Testis (tissue), 5 donors: ENCODE measurements at places on chromosomes 4 and X. TPM values are rescaled to one million over a fixed set of nuclear protein-coding genes. Genes with fewer than 3 reads are reported as not detected.

GRCh38 chrX:82163701-82164100 is 961.8 kb downstream of the SH3BGRL start:
- H3K4me3 ChIP-seq, result no peak overlapping the region
- no peaks in the 10 kb centered on the region for H3K27me3 ChIP-seq
- H3K36me3 ChIP-seq, result no peaks in the 10 kb centered on the region
- DNase-seq, result no peak

GRCh38 chr4:16048619-16049419 is 35.0 kb downstream of the PROM1 start:
- no peaks in the 10 kb centered on the region for H3K36me3 ChIP-seq
- H3K27me3 ChIP-seq, result no peaks in the 10 kb centered on the region
- H3K27ac ChIP-seq, result no peak overlapping the region
- no peak overlapping the region for H3K4me3 ChIP-seq

DNA sequence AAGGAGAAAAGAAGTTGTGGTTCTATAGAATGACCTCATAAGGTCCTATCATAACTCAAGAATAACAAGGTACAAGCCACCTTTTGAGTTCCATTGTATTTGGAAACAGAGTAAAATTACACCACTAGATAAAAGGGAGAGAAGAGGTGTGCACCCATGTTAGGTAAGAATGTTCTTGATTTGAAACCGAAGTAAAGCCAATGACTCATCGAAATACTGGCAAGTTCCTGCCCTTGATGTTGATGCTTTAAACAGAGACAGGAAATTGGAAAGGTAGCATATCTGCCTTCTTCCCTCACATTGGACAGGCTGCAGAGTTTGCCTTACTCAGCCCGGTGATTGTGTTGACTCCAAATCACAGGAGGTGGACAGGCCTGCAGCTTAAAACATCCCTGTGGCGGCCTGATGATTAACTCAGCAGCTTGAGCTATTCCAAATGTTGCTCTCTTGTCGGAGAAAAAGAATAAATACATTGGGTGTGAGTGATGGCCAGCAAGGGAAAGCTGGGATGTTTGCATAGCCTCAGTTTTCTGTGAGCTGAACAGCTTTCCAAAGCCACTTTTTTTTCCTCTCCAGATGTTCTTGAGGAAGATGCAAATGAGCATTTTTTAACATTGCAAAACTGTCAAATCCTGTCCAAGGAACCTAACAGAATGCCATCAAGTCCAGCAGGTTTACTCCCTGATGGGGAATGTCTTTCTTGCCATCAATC is 321.1 kb downstream of the NKX6-1 start:
- H3K27ac ChIP-seq, result no peak overlapping the region
- DNase-seq, result no peak
- H3K36me3 ChIP-seq, result no peaks in the 10 kb centered on the region
- H3K4me1 ChIP-seq, result no peaks in the 10 kb centered on the region
- no peaks in the 10 kb centered on the region for H3K27me3 ChIP-seq

TMEM255A gene
- total RNA-seq, result 0.43 TPM

FAM47C gene
- 0.74 TPM for total RNA-seq

GRCh38 chrX:7272346-7272745 is 124.4 kb upstream of the PUDP start:
- H3K27me3 ChIP-seq, result no peaks in the 10 kb centered on the region
- H3K36me3 ChIP-seq, result no peaks in the 10 kb centered on the region
- no peak for DNase-seq
- H3K4me3 ChIP-seq, result no peak overlapping the region
- H3K4me1 ChIP-seq, result no peaks in the 10 kb centered on the region
- no peak overlapping the region for H3K27ac ChIP-seq

GRCh38 chr4:91127831-91128230 is 1000.6 kb downstream of the CCSER1 start:
- H3K27ac ChIP-seq, result no peak overlapping the region
- no peak overlapping the region for H3K4me3 ChIP-seq
- no peaks in the 10 kb centered on the region for H3K27me3 ChIP-seq
- H3K36me3 ChIP-seq, result no peaks in the 10 kb centered on the region

GRCh38 chrX:131199091-131199490 is 90.0 kb downstream of the IGSF1 start:
- no peaks in the 10 kb centered on the region for H3K27me3 ChIP-seq
- H3K4me3 ChIP-seq, result no peak overlapping the region
- no peaks in the 10 kb centered on the region for H3K4me1 ChIP-seq
- DNase-seq, result no peak
- H3K36me3 ChIP-seq, result no peaks in the 10 kb centered on the region

RAB41 gene
- total RNA-seq, result 4.3 TPM

SSR4 gene
- 294 TPM for total RNA-seq

GRCh38 chr4:178068136-178068535 is 625.9 kb upstream of the AGA start:
- no peak overlapping the region for H3K27ac ChIP-seq
- H3K36me3 ChIP-seq, result no peaks in the 10 kb centered on the region
- H3K4me1 ChIP-seq, result no peaks in the 10 kb centered on the region
- H3K27me3 ChIP-seq, result no peaks in the 10 kb centered on the region

NDUFC1 gene
- 127 TPM for total RNA-seq

ADGRG2 gene
- 5.0 TPM for total RNA-seq

DNA sequence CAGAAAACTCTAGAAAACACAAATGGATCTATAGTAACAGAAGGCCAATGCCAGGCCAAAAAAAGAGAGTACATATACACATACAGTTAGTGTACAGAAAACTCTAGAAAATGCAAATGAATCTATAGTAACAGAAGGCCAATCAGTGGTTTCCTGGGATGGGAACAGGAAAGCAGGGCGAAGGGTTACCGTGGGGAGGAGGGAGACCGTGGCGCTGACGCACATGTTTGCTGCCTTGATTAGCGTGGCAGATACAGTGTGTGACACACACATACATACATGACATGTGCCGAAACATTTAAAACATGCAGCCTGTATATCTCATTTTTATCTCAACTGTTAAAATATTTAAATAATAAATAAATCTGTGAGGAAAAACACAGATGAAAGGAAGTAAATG is 14.7 kb downstream of the GAK start:
- no peaks in the 10 kb centered on the region for H3K27me3 ChIP-seq
- no peak overlapping the region for H3K27ac ChIP-seq

ADH4 gene
- not detected for total RNA-seq

TSPYL2 gene
- total RNA-seq, result 358 TPM

GRCh38 chrX:50643525-50644137 is 170.4 kb downstream of the SHROOM4 start:
- no peaks in the 10 kb centered on the region for H3K4me1 ChIP-seq
- H3K4me3 ChIP-seq, result no peak overlapping the region
- no peaks in the 10 kb centered on the region for H3K27me3 ChIP-seq

DNA sequence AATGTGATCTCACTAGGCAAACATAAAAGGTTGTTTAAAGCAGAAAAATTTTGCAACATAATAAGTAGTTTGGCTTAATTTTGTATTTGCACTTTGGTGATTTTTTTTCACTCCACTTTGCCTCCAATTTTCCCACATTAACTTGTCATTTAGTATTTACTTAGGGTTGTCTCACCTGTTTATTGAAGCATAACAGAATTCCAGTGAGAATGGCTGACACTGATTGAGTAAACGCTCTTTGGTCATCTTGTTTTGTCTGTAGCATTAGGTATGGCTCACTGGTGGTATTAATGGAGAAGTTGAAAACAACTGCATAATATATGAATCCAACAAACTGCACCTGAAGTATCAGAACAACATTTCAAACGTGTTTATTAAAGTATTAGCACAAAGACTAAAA is 799.5 kb upstream of the ADGRL3 start:
- no peak overlapping the region for H3K27ac ChIP-seq
- H3K4me3 ChIP-seq, result no peak overlapping the region
- no peaks in the 10 kb centered on the region for H3K4me1 ChIP-seq
- H3K27me3 ChIP-seq, result no peaks in the 10 kb centered on the region
- no peaks in the 10 kb centered on the region for H3K36me3 ChIP-seq

DNA sequence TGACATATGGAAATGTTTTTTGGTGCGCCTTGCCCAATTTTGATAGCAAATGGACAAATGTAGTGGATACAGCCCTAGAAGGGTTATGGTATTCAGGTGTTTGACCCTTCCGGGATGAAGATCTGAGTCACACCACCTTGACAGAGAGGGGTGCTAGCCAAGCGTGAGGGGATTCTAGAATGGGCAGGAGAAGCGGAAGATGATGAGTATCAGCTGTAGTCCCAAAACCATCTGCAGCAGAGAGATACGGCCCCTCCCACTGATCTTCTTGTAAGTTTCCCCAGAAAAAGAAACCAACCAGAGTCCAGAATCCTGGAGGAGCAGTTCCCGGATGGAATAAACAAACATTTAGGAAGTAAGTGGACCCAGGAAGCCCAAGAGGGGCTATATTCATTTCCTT is 18.1 kb downstream of the DCHS2 start:
- no peaks in the 10 kb centered on the region for H3K27me3 ChIP-seq
- H3K27ac ChIP-seq, result no peak overlapping the region
- no peaks in the 10 kb centered on the region for H3K4me1 ChIP-seq
- H3K36me3 ChIP-seq, result no peaks in the 10 kb centered on the region
- DNase-seq, result no peak

DNA sequence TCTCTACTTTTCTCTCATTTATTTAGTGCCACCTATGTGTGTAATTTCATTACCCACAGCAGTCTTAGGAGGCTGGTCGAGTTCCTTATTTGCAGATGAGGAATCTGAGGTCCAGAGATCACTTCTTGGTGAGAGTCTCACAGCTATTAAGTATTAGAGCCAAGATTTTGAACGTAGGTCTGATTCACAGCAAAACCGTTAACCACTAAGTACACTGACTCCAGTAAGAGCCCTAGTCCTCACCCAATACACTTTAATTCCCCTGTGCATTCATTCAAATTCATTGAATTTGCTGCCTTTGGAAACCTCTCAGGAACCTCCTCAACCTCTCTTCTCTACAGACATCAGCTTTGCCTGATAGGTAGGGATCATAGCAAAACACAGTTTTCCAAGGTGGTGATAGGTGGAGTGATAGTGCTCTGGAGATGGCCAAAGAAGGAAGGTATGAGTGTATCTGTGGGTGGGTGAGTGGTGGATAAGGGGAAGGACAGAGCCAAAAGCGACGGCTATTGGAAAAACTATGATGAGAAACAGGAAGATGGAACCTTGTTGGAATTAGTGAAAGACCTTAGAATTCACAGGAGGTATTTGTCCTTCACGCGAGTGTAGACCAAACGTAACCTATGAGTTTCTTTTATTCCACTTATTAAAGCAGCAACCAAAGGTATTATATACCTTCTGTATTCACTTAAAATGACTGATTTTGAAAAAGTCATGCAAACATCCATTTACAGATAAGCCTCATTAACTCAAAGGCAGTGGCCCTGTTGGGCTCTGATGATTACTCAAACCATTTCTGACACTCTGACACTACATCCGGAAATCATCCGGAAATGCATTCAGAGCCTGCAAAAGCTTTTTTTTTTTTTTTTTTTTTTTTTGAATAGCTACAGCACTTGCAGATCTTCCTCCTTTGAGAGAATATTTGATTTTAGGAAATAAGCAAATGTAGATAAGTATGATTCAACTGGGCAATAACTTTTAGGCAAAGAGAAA is 6.3 kb downstream of the FMR1 start:
- H3K36me3 ChIP-seq, result no peaks in the 10 kb centered on the region
- no peak overlapping the region for H3K4me3 ChIP-seq
- DNase-seq, result no peak

DNA sequence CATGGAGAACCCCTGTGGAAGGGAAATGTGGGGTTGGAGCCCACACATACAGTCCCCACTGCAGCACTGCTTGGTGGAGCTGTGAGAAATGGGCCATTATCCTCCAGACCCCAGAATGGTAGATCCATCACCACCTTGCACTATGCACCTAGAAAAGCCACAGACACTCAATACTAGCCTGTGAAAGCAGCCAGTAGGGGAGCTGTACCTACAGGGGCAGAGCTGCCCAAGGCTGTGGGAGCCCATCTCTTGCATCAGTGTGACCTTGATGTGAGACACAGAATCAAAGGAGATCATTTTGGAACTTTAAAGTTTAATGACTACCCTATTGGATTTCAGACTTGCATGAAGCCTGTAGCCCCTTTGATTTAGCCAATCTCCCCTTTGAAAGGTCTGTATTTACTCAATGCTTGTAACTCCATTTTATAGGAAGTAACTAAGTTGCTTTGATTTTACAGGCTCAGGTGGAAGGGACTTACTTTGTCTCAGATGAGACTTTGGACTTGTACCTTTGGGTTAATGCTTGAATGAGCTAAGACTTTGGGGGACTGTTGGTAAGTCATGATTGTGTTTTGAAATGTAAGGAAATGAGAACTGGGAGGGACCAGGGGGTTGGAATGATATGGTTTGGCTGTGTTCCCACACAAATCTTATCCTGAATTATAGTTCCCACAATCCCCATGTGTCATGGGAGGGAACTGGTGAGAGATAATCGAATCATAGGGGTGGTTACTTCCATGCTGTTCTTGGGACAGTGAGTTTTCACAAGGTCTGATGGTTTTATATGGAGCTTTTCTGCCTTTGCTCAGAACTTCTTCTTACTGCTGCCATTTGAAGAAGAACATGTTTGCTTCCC is 352.6 kb downstream of the INPP4B start:
- H3K4me3 ChIP-seq, result no peak overlapping the region
- H3K36me3 ChIP-seq, result no peaks in the 10 kb centered on the region
- H3K4me1 ChIP-seq, result no peaks in the 10 kb centered on the region
- no peak overlapping the region for H3K27ac ChIP-seq
- DNase-seq, result no peak

DNA sequence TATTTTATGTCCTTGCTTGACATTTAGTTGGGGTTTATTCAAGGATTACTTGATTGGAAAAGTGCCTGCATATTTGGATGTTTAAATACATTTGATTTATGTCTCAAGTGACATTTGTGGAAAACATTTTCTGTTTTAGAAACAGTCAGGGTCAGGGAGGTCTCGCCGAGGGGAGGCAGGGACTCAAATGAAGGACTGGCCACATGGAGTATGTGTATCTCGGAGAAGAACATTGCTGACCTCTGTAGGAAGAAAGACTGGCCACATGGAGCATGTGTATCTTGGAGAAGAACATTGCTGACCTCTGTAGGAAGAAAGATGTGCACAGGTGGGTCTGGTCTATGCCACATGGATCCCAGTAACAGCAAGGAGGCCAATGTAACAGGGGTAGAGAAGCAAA is 233.6 kb downstream of the TRIML1 start:
- H3K4me1 ChIP-seq, result no peaks in the 10 kb centered on the region
- H3K27ac ChIP-seq, result no peak overlapping the region
- H3K36me3 ChIP-seq, result no peaks in the 10 kb centered on the region
- H3K4me3 ChIP-seq, result no peak overlapping the region
- no peaks in the 10 kb centered on the region for H3K27me3 ChIP-seq
